ENCODE measurements at places on chromosomes 3 and 15. TPM values are rescaled to one million over a fixed set of nuclear protein-coding genes. Genes with fewer than 3 reads are reported as not detected.

Gene KBTBD8
- 2.6 TPM for total RNA-seq

Gene GOLGA8Q
- total RNA-seq, result 0.85 TPM

Gene STIMATE
- total RNA-seq, result 17.0 TPM

Gene EPHB1
- 2.4 TPM for total RNA-seq

Gene TM4SF1
- total RNA-seq, result 921 TPM

Gene NR2E3
- 0.05 TPM for total RNA-seq

Gene LRRC31
- total RNA-seq, result not detected

Gene DAPK2
- 6.5 TPM for total RNA-seq

Gene THSD4
- total RNA-seq, result 34.2 TPM

Gene FBN1
- 163 TPM for total RNA-seq

Gene PATL2
- 0.09 TPM for total RNA-seq

Gene MON1A
- total RNA-seq, result 14.6 TPM

Gene PLA2G4B
- 1.0 TPM for total RNA-seq

Gene TGFBR2
- 632 TPM for total RNA-seq

Gene TRPC1
- 14.0 TPM for total RNA-seq

Gene CERS3
- total RNA-seq, result not detected

Gene CCRL2
- total RNA-seq, result 5.1 TPM

Gene CHRM5
- not detected for total RNA-seq

Gene FANCD2OS
- total RNA-seq, result not detected

Gene LRRC58
- 15.5 TPM for total RNA-seq

Gene SNX22
- total RNA-seq, result 0.23 TPM

Gene GUCA1C
- total RNA-seq, result not detected

Gene RTP4
- total RNA-seq, result 3.1 TPM

Gene TMEM212
- total RNA-seq, result not detected

Gene LRRC15
- 0.51 TPM for total RNA-seq

Gene CX3CR1
- not detected for total RNA-seq

Gene GOLGA6B
- total RNA-seq, result not detected

Gene CPLX3
- total RNA-seq, result not detected

Gene TTLL13
- 0.09 TPM for total RNA-seq

Gene KIF7
- total RNA-seq, result 0.85 TPM

Gene MINAR1
- total RNA-seq, result 0.51 TPM

Gene GPR15
- total RNA-seq, result not detected

Data from dermis blood vessel endothelial cell (primary cell).